ENCODE measurements at places on chromosomes 4 and X.

DNA sequence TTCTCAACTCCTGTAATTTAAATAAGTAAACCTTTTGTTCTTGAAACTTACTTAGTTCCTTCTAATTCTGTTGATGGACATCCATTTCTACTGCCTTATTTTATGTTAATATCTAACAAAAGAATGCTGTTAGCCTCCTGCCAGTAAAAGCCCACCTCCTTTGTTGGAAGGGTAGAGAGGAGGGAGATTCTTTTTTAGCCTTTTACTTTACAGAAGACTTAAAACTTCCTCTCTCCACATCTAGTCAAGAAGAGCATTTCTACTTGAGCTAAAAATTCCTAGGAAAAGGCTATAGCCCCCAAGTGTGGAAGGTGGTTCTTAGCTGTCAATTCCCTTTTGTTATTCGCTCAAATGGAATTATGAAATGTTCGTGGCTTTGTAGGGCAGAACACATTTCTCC is 118.7 kb downstream of the ZIC3 start:
- DNase-seq = no peak

- no peak for DNase-seq
Measured at GRCh38 chr4:101355246-101355645, 7.9 kb upstream of the PPP3CA start.

GRCh38 chrX:12932244-12932643 is 25.8 kb downstream of the TLR8 start:
- no peak for DNase-seq

GRCh38 chr4:142480244-142480643 is 365.9 kb downstream of the INPP4B start:
- peak; percentile 40 for DNase-seq

- DNase-seq = no peak
Measured at GRCh38 chr4:97411356-97411755, 731.9 kb downstream of the STPG2 start.

GRCh38 chrX:2898846-2899512 is 30.2 kb downstream of the ARSD start:
- DNase-seq = no peak

DNA sequence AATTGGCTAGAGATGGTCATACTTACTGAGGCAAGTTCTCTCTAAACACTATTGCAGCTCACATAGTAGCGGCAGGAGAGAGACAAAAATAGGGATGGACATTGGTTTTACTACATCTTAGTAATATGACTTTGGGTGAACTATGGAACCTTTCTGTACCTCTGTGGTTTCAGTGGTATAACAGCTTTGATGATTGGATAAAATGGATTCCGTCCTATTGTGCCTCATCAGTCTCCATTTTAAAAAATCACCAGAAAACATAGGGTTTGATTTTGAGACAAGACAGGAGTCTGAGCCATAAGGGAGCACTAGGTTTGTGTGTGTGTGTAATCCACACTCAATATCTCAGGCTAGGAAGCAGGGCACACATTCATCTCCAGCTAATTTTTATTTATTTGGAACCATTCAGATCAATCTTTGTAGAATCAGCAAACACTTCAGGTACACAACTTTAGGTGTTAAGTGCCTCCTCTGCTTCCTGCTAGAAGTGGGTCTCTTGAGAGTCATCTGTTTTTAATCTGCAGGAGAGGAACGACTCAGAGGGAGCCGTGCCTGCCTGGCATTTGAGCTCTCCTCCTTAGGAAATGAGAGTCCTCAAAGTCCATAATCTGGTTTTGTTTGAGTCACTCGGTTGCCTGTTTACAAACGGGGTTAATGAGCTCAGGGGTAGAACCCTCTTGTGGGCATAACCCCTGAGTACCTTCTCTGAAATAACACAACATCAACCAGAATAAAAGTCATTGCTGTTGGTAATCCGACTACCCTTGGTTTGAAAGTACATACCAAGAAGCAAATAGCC is 238.5 kb upstream of the BOD1L1 start:
- peak; percentile 68 for DNase-seq

- DNase-seq = peak; percentile 22
Measured at GRCh38 chrX:39336671-39337311, 535.5 kb downstream of the MID1IP1 start.

DNA sequence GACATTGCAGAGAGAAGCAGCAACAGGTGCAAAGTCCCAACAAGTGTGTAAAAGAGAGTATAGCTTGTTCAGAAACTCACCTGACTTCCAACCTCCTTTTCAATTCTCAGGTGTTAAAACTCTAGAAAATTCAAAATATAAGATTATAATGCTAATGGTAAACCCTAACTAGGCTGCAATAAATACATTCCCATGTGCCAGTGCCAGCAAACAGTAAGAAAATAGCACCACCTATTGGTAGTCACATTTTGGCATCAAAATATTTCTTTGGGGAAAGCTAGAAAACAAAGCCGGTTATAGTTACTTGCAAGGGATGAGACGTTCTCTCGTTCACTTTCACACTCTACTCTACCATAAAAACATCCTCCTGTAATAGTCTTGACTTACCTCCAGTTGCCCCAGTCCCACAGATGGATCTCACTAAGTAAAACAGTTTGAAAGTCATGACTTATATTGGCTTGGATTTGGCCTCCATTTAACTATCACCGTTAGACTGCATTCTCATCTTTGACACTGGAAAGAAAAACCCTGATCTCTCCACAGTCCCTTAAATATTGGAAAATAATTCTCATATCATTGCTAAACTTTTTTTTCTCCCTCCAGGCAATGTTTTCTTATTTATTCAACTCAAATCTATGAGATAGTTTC is 9.6 kb downstream of the BMP3 start:
- peak; percentile 11 for DNase-seq

GRCh38 chr4:32744211-32744610 is 2024.0 kb downstream of the PCDH7 start:
- DNase-seq = no peak

- no peak for DNase-seq
Measured at GRCh38 chr4:10599574-10599973, 85.0 kb downstream of the CLNK start.

GRCh38 chrX:12007881-12008280 is 130.4 kb upstream of the FRMPD4 start:
- peak; percentile 90 for DNase-seq

- no peak for DNase-seq
Measured at GRCh38 chr4:41646862-41647261, 101.7 kb downstream of the PHOX2B start.

DNA sequence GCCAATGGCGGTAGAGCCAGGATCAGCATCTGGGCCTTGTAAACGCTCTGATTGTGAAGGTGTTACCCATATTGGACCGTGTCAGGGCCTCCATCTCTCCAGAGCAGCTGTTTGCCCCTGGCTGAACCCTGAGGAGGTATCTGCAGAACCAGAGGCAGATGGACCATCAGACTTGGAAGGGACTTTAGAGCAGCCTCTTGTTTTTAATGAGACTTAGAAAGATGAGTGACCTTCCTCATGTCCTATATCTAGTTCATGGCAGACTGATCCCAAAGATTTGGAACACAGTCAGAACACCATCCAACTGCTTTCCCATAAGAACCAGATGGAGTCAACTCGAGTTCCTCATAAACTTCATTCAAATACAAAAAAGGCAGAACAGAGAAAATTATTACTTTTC is 135.1 kb upstream of the MSX1 start:
- no peak for DNase-seq

GRCh38 chr4:10703156-10703555 is 18.6 kb upstream of the CLNK start:
- DNase-seq = no peak

- no peak for DNase-seq
Measured at GRCh38 chr4:114217150-114217817, 237.8 kb upstream of the ARSJ start.

DNA sequence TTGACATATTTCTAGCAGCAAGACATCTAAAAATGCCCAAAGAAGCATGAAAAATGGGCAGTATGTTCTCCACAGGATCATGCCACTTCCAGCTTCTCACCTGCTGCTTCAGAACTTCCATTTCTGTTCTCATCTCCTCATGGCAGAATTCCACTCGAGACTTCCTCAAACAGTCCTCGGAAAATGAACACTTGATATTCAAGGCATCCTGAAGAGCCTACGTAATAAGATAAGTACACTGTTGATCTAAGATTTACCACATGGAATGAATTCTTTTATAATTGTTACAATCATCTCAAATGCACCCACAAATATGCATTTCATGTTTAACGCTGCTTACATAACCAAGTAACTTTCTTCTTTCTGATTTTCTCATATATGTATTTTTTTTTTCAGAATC is 14.1 kb downstream of the TNIP3 start:
- DNase-seq = no peak

- no peak for DNase-seq
Measured at GRCh38 chr4:107972605-107973004, 17.1 kb upstream of the HADH start.

DNA sequence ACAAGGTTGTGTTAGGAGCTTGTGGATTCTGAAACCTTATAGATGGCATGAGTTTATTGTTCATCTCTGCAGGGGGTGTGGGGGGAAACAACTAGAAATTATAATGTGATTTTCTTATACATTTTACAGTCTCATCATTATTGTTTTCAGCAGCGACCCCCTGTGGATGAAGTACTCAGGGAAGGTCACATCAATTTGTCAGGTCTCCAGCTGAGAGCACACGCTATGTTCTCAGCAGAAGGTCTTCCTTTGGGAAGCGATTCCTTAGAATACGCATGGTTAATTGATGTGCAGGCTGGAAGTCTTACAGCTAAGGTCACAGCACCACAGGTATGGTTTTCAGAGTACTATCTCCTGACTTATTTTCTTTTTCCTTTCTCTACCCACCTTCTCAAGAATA is 72.2 kb downstream of the BLTP1 start:
- no peak for DNase-seq

DNA sequence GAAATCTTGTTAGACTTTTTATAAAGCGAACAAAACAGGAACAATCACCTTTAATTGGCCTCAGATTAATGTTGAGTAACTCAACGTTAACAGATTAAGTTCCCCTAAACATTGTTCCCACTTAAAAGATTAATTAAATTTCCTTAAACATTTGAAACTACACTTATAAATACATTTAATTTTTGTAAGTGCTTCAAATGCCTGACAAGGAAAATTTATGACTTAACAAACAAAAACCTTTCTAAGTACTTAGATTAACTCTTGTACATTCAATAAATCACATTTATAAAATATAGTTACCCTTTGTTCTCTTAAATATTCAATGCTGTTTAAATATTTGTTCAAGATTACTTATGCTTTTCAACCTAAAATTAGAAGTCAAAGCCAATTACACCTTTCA is 39.4 kb upstream of the OCIAD2 start:
- DNase-seq = no peak

Data from RPMI7951 (cell line).